ENCODE measurements at places on chromosomes 3 and 15.

DNA sequence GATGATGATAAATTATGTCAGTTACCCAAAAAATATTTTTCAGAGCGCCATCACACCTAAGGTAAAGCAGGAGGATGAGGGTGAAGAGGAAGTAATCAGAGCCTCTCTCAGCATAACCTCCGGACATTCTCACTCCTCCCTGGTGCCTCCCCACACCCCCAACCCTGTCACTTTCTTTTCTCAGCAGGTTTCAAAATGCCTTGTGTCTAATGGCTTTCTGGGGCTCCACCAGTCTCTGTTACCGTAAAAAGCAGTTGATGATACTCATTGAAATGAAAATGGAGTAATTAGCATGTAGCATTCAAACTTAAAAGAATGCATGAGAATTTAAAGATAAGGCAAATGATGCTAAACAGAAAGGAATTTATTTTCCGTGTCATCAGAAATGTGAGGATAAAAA, 180.0 kb downstream of the ERC2 start:
- no peak for DNase-seq

GRCh38 chr3:23795096-23795495, 10.7 kb upstream of the UBE2E1 start:
- no peak for DNase-seq

DNA sequence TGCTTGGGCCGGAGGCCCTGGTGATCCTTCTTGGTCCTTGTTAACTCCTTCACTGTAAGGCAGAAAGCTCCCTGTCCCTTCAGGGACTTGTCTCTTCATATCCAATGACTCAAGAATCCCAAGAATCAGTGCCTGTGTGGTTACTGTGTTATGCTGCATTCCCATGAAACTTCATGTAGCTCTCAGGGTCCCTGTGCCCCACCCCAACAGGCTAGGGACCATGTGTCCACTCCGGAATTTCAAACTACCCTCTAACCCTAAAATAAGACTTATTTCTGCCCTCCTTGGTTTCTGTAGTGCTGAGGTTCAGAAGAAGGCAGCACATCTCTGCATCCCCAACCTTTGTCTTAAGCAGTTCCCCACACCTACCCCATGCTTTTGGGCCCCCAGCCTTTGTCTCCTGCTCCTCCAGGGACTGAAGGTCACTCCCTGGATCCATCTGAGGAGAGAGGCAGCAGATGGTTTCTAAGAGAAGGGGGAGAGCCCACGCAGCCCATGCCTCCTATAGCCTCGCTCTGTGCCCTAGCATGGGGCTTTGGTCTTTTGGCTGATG, 531 bp upstream of the MAP1A start:
- DNase-seq, result no peak

GRCh38 chr15:77033729-77034671, 36.9 kb downstream of the TSPAN3 start:
- no peak for DNase-seq

DNA sequence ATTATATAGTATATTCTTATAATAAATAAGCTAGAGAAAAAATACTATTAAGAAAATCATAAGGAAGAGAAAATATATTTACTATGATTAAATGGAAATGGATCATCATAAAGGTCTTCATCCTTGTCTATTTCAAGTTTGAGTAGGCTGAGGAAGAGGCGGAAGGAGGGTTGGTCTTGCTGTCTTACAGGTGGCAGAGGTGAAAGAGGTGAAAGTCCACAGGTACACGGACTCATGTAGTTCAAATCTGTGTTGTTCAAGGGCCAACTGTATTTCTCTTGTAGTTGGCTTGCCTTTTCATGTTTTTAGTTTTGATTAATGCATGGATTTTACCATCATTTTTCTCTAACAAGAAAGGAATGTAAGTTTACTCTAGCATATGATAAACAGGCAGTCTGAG, 41.7 kb downstream of the PDCD6IP start:
- DNase-seq, result no peak

DNA sequence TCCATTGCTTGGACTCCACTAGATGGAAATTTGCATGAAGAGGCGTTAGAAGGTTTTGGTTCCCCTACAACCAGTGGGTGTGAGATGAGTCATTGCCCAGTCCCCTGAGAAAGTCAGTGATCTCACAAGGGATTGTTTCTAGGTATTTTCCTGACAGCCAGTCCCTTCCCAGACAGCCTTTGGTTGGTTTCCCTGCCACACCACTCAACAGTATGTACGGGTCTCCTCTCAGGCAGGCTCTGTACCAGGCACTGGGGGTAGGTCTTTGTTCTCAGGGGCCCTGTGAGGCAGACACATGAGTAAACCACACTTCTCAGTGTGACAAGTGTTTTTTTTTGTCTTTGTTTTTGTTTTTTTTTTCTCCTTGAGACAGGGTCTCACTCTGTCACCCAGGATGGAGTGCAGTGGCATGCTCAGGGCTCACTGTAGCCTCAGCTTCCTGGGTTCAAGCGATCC, 4.0 kb downstream of the LAMP3 start:
- DNase-seq, result peak; percentile 80

DNA sequence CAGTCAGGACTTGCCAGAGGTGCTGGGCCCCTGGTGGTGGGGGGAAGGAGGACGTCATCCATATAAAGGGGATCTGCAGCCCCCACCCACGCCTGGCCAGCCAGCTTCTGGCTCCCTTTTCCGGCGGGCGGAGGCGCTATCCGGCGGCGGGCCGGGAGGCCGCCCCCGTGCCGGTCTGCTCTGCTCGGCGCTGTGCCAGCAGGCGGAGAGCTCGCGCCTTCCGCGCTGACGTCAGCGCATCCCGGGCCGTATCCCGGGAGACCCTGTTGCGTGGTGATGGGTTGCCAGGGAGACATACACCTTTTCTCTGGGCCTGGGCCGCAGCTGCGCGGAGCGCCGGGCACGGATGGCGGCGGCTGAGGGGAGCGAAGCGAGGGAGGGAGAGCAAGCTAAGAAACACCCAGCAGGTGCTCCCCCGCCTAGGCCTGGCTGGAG, 1.1 kb downstream of the FAM131A start:
- DNase-seq, result no peak

GRCh38 chr3:29171043-29171990, 109.6 kb upstream of the RBMS3 start:
- no peak for DNase-seq

GRCh38 chr15:37758412-37758811, 176.0 kb upstream of the TMCO5A start:
- no peak for DNase-seq

- DNase-seq, result no peak
Observed at GRCh38 chr15:70145261-70145660, 47.5 kb upstream of the TLE3 start.

DNA sequence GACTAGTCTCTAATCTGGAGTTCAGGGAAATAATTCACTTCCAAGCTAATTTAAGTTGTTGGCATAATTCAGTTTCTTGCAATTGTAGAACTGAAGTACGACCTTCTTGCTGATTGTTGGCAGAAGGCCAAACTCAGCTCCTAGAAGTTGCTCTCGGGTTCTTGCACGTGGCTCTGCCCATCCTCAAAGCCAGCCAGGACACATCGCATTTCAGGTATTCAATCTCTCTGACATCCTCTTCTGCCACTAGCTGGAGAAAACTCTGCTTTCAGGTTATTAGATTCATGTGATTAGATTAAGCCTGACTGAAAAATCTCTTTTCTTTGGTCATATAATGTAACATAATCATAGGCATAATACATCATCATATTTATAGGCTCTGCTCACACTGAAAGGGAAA, 362.0 kb downstream of the ZPLD1 start:
- no peak for DNase-seq

- DNase-seq, result no peak
Observed at GRCh38 chr15:91017716-91018115, 4.7 kb downstream of the VPS33B start.
